Activated CD4-positive, alpha-beta T cell treated with anti-CD3 and anti-CD28 coated beads, Interleukin-2, amount 50 U/mL, for 1 hour (primary cell): ENCODE measurements at places on chromosomes 11 and 22.

DNA sequence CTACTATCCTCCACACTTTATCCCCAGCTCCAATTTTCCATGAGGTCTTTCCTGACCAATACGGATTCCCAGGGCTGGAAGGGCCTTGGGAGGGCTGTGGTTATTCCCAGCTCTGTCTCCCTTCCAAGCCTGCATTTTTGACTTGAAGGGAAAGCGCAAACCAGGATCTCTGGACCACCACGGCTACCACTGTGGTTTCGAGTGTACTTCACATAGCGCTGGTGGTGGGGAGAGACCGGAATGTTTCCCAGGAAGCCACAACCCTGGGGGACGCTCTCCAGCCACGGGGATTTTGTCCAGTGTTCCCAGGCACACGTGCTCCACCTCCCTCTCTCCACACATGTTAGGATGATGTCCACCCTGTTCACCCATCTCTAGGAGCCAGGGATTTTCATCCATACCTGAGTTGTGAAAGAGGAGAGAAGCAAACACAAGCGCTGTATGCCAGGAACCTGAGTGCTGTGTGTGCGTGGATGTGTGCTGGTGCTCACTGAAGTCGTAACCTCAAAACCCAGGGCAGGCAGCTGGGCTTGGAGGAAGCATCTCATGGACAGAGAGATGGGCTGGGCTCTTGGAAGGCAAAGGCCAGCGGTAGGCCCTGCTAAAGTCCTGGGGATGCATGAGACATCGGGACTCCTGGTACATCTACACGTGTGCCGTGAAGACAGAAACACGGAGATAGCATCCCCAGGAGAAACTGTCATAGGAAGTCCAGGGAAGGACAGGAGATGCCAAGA, 1.3 kb upstream of the NPTXR start:
- DNase-seq, result no peak

GRCh38 chr11:119505071-119505470, 82.1 kb upstream of the THY1 start:
- no peak for DNase-seq

DNA sequence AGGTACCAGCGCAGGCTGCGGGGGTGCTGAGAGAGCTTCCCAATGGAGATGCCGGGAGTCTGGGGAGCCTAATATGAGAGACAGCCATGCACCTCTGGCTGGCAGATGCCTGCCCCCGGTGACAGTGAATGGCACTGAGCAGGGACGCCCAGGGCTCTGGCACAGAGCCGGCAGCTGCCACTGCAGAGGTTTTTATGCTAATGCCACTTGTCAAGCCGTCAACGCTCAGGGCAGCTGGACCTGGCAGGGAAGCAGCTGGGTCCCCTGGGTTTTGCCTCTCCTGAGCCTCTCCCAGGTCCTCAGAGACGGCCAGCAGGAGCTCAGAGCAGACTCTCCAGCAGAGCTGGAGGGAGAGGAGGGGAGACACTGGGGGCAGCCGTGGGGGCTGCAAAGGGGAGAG, 573.6 kb downstream of the BUD13 start:
- DNase-seq, result no peak

DNA sequence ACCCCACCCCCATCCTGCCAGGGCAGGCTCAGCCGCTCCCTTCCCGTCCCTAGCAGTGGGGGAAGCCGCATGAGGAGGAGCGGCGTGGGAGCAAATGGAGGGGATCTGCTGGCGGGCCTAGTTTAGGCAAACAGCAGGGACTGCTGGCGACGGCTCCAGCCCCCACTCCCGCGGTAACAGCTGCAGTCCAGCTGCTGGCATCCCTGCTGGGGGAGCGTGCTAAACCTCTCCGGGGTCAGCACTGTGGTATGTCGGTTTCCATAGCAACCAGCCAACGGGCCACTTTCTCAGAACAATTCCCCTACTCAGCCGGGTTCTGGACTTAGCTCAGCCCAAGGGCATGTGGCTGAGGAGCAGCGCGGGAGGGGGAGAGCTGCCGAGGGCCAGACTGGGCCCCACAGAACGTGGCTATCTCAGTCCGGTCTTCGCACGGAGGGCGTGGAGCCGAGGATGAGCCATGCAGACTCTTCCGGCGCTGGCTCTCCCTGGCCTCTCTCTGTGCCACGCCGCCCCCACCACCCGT, 98.8 kb downstream of the PKNOX2 start:
- DNase-seq, result no peak

DNA sequence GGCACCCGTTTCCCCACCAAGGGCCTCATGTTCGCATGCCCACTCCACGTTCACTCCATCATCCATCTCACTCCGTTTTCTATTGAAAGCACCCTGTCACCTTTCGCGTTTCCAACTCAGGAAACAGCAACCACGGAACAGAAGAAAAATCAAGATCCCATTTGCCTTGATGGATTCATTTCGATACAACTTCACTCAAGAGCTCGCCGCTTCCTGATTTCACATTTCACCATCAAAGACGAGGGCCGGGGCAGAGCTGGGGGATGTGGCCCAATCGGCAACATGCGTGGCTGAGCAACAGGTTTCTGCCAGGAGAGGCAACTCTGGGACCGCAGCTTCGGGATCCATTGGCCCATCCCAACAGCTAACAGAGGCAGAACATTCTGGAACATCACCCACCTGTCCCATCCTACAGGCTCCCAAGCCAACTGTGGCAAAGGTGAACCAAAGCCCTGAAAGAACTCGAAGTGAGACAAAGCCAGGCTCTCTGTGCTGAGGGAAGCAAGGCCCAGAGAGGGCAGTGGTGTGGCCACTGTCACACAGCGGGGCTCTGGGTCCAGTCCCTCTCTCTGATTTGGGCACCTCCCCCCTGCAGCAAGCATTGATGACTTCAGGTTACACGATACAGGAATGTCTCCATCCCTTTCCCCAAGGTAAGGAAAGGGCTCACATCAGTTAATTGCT, 36.2 kb upstream of the CD5 start:
- no peak for DNase-seq

DNA sequence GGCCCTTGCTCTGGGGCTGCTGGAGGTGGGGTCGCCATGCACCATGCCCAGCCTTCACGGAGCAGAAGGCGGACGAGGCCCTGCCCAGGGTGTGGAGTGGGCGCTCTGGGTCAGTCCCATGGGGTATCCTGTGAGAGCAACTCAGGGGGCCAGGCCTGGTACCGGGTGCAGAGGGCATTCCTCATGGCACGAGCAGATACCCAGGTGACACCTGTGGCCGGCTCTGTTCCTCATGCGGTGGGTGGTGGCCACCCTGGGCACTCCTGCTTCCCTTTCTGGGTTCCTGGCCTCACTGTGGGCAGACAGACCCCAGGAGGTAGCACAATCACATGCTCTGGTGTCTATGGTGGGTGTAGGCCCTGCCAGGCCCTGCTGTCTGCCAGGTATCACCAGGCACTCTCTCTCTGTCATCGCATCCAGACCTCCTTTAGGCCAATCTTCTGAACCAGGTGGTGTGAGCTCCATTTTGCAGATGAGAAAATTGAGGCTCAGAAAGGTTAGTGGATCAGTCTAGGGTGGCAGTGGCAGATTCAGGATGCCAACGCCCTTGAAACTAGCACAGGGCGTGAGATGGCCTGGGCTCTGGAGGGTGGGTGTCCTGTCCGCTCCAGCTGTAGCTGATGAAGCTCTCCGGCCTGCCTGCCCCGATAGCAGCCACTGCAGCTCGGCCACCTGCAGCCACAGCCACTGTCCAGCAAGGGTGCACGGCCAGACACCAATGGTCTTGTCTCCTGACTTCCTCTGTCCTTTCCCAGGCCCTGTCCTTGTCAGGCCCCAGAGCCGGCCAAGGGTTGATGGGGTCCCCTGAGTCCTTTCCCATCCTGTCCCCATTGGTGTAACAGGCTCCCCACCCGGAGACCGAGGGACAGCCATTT, 15.1 kb downstream of the DGKZ start:
- DNase-seq, result no peak

DNA sequence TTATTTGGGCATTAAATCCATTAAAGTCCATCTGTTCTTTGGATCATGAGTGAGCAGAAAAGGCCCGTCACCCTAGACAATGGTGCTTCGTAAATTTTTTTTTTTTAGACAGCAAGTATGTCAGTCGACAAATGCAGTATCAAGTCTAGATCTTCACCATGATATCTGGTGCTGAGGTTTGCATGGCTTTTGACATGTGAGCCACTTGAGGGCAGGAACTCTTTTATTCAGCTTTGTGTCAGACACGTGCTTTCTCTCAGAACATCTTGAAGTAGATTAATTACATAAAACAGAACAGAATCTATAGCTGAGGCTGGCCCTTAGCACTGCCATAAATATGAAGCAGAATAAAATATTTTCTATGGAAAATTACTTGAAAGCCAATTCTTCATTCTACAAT, 62.9 kb upstream of the CARD18 start:
- DNase-seq, result no peak

- no peak for DNase-seq
Observed at GRCh38 chr11:67264877-67265632, 1.2 kb upstream of the GRK2 start.

GRCh38 chr11:20050551-20051333, 109.5 kb downstream of the DBX1 start:
- DNase-seq, result no peak

DNA sequence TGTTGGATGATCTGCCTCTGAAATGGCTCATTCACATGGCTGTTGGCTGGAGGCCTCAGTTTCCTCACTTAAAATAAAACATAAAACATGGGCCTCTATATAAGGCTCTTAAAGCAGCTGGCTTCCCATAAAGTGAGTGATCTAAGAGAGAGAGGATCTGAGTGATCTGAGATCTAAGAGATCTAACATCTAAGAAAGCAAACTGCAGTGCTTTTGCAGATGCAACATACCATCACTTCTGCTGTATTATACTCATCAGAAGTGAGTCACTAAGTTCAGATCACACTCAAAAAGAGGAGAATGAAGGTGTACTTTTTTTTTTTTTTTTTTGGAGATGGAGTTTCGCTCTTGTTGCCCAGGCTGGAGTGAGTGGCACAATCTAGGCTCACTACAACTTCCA, 18.1 kb upstream of the HSPA8 start:
- DNase-seq, result no peak

GRCh38 chr11:40958707-40959106, 500.7 kb downstream of the LRRC4C start:
- no peak for DNase-seq

DNA sequence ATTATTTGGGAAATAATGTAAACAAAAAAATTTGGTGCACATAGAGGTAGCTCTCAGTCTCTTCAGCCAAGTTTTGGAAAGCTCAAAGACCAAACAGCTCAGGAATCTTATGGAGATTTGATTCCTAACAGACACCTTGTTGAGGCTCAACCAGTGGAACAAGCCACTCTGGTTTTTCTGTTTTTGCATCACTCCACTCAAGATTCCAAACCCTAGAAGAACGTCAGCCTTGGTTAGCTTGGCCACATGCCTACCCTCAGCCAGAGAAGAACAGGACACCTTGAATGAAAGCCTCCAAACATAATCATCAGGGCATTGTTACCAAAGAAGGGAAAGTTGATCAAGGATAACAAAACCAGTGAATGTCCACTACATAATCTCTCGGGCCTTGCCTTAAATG, 3.8 kb upstream of the SMCO4 start:
- DNase-seq, result no peak

DNA sequence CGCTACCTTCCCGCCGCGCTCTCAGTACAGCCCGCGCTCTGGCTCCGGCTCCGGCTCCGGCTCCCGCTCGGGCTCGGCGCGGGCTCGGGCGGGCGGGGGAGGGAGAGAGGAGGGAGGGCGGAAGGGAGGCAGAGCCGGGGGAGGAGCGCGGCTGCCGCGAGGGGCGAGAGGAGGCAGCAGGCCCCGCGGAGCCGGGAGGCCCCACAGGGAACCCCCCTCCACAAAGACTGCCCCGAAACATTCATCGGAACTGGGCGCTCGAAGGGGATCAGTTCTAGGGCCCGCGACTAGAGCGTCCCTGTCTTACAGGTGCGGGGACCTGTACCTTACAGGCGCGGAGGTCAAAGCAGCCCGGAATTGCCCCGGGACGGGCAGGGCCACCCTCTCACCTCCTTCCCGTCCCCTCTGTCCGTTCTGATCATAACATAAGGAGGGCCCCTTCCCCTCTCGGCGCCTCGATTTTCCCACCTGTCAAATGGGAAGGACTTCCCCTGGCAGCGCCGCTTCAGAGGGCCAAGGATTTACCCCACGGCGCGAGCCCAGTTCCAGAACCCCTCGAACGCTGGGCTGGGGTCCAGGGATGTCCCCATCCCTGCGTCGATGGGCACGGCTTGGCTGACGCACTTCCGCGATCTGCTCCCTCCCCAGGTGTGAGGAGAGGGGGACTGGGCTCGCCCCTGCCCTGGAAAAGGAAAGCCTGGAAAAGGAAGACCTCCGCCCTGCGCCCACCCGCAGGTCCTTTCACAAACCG, at the start of gene SHISA8:
SHISA8 (minus strand) TSS at position 40 of the 751 bp plus-strand sequence. CDS start 407 bp downstream, outside the sequence.
- DNase-seq, result peak; percentile 64

GRCh38 chr11:61392981-61393595, 701 bp downstream of the TMEM216 start:
- DNase-seq, result peak; percentile 6

DNA sequence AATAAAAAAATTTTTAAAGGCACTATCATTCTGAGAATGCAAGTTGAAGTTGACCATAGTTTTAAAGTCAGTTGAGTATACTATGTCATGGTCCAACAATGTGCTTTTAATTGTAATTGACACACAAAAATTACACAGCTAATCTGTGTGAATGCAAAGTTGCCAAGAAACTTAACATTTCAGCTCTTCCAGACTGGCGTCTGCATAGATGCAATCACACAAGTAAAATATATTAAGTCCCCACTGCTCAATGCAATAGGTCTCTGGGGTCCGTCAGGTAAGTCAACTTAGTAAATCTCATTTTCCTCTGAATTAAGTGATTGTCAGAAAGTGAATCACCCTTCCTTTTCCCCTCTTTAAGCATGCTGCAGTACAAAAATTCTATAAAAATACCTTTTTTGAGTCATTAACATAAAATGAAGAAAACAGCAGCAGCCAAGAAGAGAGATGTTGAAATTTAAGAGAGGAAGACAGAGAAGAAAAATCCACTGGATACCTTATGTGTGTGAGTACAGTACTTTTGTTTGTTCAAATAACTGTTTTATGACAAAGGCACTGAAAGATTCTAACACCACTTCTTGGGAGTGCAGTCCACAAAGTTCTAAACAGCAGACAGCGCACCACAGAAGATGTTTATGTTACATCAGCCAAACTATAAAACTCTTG, 5.1 kb downstream of the FZD4 start:
- DNase-seq, result no peak

DNA sequence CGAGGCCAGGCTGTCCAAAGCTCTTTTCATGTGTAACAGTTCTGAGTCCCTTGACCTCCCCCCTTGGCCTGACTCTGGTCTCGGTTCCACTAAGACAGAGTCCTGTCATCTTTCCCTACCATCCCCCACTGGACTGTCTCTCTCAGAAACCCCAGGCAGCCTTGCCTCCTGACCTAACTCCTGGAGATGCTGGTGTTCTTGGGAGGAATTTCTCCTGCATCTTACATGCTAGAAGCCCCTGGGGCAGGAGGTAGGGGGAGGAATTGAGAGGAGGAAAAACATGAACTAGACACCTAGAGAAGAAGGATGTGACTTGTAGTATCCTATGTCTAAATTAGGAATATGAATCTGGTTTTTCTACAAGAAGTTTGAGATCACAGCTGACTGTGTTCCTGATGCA, 648 bp upstream of the IL18BP start:
- DNase-seq, result no peak

- no peak for DNase-seq
Observed at GRCh38 chr11:115406404-115406803, 97.8 kb downstream of the CADM1 start.
